ENCODE measurements at places on chromosomes 4 and X.

GRCh38 chr4:147332091-147332490, 148.8 kb upstream of the EDNRA start:
- no peak for DNase-seq

- no peak for DNase-seq
Observed at GRCh38 chrX:28178206-28178605, 197.0 kb upstream of the DCAF8L1 start.

DNA sequence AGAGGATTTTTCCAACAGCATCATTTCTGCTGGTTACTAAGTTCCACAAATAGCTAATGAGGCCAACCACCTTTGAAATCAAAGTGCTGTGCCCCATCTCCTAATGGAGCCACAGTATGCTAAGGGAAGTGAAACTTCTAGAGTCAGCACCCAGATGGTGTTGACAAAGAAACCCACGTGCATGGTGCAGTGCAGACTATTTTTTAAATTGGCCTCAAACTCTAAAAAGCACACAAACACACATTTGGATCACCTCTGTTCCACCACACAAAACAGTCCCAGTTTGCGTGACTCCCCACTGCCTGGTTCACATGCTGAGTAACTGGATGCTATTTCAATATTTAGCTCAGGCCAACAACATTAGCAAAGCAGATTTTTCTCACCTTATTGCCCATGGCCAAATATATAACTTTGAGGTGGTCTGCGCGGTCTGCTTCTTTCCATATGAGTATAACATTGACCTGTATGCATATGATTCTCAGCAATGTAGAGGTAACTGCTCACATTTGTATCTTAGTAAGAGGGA, 69.9 kb downstream of the AMELX start:
- DNase-seq, result no peak

GRCh38 chr4:143374771-143375170, 38.1 kb downstream of the GAB1 start:
- no peak for DNase-seq

- no peak for DNase-seq
Observed at GRCh38 chr4:153229545-153229944, 25.3 kb downstream of the TRIM2 start.

DNA sequence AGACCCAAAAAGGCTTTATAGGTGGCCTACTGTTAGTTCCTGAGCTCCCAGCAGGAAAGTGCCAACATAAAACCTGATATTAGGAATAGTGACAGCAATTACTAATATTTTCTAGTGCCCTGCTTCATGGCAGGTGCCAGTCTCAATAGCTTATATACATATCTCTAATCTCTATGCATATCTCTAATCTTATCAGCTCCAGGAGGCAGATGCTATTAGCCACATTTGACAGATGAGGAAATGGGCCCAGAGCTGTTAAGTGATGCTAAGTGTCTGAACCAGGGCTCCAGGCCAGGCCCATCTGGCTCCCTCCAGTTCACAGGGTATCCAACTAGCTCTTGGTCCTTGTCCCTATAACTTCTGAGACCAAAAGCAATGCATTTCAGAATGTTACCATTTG, 142.5 kb downstream of the CHIC2 start:
- no peak for DNase-seq

DNA sequence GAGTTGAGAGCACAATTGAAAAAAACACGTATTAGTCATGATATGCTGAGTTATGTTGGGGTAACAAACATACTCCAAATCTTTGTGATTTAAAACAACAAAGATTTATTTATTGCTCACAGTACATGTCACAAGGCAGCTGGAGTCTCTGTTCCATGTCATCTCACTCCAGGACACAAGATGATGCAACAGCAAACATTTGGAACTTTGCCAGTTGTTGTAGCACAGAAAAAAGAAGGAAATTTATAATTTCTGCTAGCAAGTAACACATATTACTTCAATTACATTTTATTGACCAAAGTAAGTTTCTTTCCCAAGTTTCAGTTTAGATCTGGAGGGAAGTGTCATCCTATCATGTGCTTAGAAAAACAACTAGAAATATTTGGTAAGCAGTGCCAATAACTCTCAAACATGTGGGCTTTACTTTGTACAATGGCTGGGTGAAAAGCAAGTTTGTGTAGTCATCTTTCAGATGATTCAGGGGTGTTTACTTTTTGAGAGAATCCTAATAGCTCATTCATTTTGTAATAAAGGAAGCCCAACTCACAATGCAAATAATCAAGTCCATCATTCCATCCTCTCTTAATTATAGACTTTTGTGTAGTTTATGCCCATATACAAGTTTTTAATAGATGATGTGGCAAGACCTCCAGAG, 452.3 kb downstream of the ZIC3 start:
- peak; percentile 3 for DNase-seq

- DNase-seq, result no peak
Observed at GRCh38 chr4:38621028-38621684, 42.8 kb upstream of the KLF3 start.

DNA sequence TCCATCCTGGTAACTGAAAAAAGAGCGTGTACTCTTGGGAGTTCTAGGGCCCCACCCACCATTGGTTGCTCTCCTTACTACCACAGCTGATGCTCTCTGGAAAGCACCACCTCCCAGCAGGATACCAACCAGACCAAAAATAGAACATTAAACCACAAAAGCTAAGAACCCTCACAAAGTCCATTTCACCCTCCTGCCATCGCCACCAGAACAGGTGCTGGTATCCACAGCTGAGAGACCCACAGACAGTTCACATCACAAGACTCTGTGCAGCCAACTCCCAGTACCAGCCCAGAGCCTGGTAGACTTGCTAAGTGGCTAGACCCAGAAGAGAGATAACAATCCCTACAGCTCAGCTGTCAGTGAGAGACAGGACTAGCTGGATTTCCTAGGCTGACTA, 240.6 kb downstream of the PABPC4L start:
- no peak for DNase-seq
